ENCODE measurements at places on chromosomes 3 and 15.
A peak's percentile ranks its signal among the peaks of the same experiment; 100 is the strongest.

- no peak for DNase-seq
These were observed 65.9 kb downstream of the SLCO2A1 start for GRCh38 chr3:133963657-133964396.

DNA sequence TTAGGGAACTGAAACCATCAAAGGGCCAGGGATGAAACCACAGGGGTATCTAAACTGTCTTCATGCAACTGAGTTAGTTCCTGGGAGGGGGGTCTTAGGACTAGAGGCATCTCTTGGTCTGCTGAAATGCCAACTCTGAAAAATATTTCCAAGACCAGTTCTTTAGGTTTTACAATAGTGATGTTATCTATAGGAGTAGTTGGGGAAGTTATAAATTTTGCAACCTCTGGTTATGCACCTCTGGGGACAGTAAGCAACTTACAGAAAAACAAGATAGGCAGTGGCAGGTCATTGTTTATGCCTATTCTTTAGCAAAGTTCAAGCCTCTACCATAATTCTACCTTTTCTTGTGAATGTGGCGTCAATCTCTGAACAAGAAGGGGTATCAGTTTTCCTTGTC, 60.5 kb upstream of the MINAR1 start:
- no peak for DNase-seq

GRCh38 chr3:187051724-187052366, 87.5 kb downstream of the RPL39L start:
- DNase-seq, result no peak

- no peak for DNase-seq
These were observed 107.8 kb downstream of the FEZF2 start for GRCh38 chr3:62265528-62265927.

DNA sequence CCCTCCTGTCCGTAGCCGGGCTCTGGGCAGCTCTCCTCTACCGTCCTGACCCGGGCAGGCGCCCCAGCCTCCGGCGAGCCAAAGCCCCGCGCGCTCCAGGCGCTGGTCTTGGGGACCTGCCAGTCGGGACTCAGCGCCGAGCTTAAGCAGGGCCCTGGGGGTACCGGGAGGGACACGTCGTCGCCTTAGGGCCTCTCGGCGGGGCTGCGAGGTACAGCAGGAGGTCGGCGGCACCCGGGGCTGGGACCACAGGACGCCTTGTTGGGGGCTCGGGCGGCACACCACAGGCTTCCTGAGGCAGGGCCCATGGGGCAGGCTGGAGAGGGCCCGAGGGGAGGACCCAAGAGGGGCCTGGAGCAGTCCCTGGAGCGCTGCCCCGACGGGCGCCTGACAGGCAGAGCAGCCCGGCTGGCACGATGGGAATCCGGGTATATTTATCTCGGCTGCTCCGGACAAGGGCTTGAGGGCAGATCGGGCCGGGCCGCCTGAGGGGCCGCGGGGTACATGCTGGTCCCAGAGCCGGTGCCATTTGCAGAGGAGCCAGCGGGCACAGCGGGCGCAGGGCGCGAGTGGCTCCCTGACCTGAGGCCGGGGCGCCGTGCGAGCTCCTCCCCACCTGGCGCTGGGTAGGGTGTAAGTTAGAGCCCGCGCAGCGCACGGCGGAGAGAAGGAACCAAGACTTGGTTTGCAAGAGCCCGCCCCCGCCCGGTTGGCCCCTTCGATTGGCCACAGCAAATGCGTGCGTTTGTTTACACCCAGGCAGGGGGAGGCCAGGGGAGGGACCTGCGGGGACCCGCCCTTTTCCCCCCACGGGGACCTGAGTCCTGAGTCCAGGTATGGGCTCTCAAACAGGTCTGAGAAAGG, 574 bp downstream of the SLC38A3 start:
- peak; percentile 75 for DNase-seq

GRCh38 chr3:129822679-129823078, 70.8 kb downstream of the TMCC1 start:
- DNase-seq, result no peak

DNA sequence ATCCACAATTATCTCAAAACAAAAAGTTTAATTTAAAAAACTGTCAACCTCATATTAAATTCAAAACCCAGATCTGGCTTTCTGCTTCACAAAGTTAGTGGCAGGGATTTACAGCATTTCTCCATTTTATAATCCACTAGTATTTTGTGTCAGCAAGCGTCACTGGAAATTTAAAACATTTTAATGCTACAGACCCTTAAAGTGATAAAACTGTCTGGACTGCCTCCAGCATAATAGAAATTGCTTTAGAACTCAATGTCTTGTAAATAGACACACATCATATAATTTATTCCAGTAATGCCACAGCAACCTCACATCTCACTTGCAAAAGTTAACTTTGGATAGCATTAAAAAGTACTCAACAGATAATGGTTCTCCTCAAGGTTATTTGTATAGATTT, 116.1 kb downstream of the ULK4 start:
- DNase-seq, result no peak

- no peak for DNase-seq
These were observed 58.9 kb downstream of the GTF2E1 start for GRCh38 chr3:120801484-120801883.

DNA sequence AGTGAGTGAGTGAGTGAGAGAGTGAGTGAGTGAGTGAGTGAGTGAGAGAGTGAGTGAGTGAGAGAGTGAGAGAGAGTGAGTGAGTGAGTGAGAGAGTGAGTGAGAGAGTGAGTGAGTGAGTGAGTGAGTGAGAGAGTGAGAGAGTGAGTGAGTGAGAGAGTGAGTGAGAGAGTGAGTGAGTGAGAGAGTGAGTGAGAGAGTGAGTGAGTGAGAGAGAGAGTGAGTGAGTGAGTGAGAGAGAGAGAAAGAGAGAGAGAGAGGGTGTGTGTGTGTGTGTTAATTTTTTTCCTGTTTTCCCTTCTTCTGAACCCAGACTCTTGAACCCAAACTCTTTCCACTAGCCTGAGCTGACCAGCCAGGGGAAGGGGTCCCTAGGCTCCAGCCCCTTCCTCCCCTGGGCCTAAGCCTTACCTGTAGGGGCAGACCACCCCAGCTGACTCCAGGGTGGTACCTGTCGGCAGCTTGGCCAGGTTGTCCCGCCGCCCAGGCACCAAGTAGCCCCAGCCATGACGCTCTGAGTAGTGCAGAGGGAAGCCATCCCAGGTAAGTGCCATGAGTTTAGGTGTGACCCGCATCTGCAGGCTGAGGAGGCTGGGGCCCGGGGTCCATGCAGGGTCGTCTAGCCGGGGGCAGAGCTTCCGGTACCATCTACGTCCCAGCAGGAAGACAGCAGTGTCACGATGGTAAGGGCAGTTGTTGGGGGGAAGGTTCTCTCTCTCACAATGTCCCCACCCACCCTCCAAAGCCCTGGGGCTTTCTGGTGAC, 9.4 kb downstream of the POLG start:
- DNase-seq, result no peak

DNA sequence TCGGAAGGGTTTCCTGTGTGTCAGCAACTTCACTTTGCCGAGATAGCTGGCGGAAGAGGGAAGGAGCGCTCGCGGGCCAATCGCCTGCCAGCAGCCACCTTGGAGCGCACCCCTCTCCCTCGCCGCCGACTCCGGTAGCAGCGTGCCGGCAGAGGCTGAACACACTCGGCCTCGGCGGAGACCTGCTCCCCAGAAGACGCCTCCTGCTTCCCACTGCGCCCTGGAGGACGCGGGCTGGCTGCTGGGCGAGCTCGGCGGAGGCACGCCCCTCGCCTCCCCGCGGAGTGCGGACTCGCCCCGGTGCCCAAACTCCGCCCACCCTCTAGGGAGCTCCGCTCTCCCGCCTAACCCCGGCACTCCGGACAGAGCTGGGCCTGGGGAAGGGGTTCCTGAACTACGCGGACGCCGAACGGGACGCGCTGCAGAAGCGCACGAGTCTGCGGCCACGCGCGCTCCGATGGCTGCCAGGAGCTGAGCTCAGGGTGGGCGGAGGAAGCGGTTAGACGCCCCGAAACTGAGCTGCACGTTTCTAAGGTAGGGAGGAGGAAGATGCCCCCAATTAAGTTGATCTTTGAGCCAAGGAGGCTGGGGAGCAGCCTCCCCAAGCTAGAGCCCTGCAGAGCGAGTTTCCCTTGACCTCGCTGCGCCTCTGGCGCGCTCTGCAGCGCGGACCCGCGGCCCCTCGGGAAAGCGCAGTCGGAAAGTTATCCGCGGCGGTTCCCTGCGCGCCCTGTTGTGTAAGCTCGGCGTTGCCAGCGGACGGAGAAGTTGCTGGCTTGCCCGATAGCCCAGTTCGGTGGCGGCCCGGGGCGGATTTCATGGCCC, at the start of gene P2RY1:
Gene P2RY1 (plus strand): TSS at position 356 of the 825 bp plus-strand sequence. CDS start 652 bp downstream, outside the sequence.
- peak; percentile 92 for DNase-seq

GRCh38 chr3:73234354-73235014, 173.0 kb downstream of the EBLN2 start:
- DNase-seq, result no peak

- DNase-seq, result no peak
These were observed 12.0 kb downstream of the PTH1R start for GRCh38 chr3:46889381-46890110.

- no peak for DNase-seq
These were observed 920 bp downstream of the SLC15A2 start for GRCh38 chr3:121895121-121895520.

DNA sequence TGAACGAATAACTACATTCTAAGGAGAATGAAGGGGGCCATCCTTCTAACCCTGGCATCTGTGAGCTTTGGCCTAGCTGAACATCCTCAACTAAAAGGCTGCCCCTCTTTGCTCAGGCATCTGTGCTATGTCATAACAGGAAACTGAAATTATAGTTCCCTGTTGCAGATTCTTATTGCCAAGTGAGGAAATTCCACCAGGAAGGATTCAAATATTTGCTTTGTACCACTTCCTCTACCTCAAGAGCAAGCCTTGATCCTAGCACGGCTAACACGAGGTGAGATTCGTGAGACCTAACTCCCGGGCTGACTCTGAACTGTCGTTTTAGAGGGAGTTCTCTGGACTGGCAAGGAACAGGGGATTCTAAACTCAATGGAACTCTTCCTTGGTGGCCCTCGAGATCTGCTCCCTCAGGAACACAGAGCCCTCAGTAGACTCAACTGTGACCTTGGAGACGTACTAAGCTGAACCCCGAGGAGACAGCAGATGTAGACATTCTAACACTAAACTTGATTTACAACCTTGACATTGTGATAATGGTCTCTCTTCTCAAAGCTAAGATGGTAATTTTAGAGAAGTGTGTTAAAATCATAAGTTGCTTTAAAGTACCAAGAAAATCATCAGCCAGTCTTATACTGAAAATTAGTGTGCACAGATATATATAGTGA, 4.2 kb downstream of the SPG21 start:
- DNase-seq, result no peak

DNA sequence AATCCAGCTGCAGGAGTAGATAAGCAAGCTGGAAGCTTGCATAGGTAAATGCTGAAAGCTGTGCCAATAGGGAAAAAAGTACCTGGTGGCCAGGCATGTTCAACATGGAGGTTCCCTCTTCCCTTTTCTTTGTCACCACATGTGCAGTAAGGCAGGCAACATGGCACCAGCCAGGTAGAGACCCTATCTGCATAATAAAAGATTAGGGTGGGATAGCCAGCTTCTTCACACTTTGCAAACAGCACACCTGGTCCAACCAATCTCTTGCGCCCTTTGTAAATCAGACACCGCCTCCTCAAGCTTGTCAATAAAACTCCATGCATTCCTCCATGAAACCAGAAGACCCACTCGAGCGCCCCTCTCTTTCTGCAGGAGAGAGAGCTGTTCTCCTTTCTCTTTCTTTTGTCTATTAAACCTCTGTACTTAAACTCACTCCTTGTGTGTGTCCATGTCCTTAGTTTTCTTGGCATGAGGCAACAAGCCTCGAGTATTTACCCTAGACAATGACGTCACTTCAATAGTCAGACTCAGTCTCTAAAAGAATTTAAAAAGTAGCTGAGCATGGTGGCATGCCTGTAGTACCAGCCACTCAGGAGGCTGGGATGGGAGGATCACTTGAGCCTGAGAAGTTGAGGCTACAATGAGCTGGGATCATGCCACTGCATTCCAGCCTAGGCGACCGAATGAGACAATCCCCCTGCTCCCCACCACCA, 256.3 kb downstream of the SCAPER start:
- DNase-seq, result peak; percentile 23

GRCh38 chr3:70298385-70298784, 14.1 kb downstream of the MDFIC2 start:
- DNase-seq, result no peak

GRCh38 chr3:143763564-143764162, 84.6 kb downstream of the SLC9A9 start:
- DNase-seq, result no peak

GRCh38 chr3:71930056-71930991, 145.4 kb upstream of the PROK2 start:
- DNase-seq, result peak; percentile 76

GRCh38 chr3:127406309-127407025, 118.6 kb upstream of the PRR20G start:
- peak; percentile 67 for DNase-seq

GRCh38 chr3:58502872-58503271, 11.0 kb downstream of the KCTD6 start:
- DNase-seq, result no peak

GRCh38 chr3:29914861-29915524, 634.1 kb downstream of the RBMS3 start:
- no peak for DNase-seq

GRCh38 chr3:191968299-191968698, 507.3 kb downstream of the PYDC2 start:
- DNase-seq, result no peak

DNA sequence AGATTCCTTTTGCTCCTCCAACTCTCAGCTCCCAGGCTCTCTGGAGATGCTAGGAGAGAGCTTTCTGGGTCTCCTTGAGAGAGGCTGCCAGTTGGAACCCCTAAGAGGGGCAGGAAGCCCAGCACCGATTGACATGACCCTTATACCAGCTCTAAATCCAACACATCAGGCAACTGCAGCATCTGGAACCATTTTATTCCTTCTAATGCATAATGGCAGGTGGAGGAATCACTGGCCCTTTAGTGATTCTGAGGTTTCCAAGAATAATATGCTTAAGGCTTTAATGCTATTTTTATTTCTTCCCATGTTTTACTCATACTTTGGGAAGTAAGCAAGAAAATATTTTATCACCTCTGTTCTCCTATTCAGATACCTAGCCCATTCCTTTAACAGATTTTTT, 60.3 kb upstream of the TEX264 start:
- DNase-seq, result no peak

- DNase-seq, result peak; percentile 69
These were observed 45.9 kb upstream of the THUMPD3 start for GRCh38 chr3:9316881-9317361.

DNA sequence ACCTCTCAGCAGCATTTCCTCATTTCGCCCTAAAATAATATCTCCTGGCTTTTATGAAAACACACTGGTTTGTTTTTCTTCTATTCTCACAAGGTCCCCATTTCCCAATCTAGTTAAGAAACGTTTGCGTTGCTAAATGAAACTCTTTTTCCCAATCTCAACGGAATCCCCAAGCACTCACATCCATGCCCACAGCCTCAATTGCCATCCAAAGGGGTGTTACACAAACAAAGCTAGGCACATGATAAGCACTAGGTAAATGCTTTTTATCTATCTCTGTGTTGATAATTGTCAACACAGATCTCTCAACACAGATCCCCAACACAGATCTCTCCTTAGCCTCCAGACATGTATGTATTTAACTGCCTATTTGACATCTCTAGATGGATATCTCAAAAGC, 35.2 kb upstream of the TF start:
- DNase-seq, result no peak

Data from ELF-1 (cell line).